CD4-positive, alpha-beta T cell treated with Interferon gamma for 1 hour (primary cell): ENCODE measurements at places on chromosomes 5 and 9.

- DNase-seq = no peak
These were observed 37.1 kb downstream of the RPS6 start for GRCh38 chr9:19342947-19343346.

DNA sequence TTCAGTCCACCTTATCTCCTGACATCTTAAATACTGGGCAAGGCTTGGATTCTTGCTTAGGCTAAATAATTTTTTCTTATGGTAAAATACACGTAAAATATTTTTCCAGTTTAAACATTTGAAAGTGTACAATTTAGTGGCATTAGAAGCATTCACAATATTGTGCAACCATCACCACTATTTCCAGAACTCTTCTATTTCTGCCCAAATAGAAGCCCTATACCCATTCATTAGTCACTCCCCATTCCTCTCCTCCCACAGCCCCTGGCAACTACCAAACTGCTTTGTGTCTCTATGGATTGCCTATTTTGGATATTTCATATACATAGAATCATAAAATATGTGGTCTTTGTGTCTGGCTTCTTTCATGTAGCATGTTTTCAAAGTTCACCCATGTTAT lies 57.6 kb downstream of the IL31RA start:
- no peak for DNase-seq

DNA sequence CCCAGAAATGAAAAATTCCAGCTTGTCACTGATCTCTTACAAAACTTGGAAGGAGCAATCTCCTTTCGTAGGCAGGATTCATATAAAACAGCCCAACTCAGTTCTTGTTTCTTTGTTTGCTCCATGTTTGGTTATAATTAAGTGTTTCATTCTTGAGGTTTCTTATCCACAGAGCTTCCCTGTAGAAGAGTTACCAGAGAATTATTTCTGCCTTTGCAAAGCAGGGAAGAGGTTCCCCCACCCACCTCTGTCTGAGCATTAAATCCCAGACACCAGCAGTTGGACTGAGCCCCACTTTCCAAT lies 34.1 kb upstream of the RAI14 start:
- no peak for DNase-seq

DNA sequence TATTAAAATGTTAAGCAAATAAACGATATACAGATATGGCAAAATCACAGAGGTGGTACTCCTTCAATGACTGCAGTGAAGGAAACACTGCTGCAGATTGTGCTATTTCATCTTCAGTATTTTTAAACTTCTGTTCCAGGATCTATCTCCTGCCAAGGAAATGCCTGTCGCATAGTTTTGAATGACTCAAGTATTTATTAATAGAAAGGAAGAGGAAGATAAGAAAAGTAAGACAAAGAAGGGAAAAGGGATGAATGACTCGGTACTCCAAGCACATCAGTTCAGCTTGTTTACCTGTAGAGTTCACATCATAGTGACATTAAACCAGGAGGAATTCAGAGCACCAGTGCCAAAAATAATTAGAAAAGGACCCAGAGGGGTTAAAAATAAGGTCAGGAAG lies 5.1 kb upstream of the GPX8 start:
- DNase-seq = no peak

GRCh38 chr9:69431203-69431602 lies 106.2 kb downstream of the ENTREP1 start:
- DNase-seq = no peak

DNA sequence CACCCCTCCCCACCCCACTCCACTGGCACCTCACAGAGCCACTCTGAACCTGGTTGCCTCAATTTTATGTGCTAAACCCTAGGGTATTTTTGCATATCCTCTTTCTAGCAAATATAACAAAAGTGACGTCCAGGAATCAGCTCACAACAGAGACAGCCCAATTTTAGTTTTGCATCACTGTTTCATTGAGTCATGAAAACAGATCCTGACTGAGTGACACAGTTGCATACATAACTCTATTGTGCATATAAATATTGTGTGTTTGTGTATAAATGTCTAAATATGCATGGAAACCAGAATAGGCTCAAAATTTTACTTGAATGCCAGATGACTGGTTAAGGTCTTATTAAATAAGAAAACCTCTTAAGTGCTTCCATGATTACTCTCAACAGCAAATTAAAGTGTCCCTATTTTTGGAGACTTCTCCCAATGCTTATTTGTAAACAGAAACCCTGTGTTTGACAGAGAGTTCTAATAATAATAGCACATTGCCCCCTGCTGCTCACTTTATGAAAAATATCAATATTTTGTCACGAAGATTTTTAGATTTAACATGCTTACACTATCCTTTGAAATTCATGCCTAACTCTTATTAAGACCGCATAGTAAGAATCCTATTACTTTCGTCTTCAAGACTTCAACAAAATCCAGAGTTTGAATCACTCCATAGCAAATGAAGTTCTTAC lies 75.5 kb upstream of the PRRC1 start:
- DNase-seq = no peak

DNA sequence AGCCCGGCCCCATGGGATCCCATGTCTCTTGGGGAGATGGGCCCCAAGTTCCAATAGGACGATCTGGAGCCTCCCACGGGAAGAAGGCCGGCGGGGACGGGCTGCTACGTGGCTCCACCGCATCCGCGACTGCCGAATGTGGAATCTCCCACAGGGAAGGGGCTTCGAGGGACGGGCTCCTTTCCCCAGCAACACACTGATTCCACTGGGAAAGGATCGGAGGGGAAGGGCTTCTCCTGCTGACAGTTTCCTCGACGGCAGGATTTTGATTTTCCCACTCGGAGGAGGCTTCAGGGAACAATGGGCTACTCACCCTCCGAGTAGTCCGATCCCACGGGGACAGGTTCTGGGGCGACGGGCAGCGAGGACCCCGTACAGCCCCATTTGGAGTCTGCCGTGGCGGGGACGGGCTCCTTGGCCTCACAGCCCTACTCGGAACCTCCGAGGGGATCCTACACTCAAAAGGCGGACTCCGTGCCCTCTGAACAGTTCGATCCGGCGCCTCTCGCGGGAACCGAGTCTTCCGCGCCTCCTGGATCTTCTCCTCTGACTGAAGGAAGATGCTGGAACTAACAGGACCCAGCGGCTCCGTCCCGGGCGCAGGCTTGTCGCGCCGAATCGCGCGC lies 1.3 kb downstream of the PROB1 start:
- DNase-seq = no peak

DNA sequence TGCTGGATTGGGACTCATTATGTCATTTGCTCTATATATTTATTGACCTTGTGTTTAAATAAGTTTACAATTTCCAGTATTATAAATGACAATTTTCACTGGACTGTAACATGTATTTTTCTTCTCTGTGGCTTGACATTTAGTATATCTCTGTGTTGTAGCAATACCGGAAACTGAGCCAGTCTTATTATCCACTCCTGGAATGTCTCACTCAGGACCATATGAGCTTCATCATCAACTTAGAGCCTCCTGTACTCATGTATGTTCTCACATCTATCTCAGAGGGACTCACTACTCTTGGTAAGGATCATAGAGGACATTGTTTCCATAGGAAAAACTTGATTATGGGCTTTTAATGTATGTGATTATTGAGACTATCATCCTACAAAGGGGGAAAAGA lies 66.5 kb upstream of the TLX3 start:
- DNase-seq = no peak

- DNase-seq = no peak
These were observed 46.6 kb downstream of the ARHGAP26 start for GRCh38 chr5:142816531-142817430.

GRCh38 chr5:76626738-76627137 lies 3.5 kb upstream of the F2RL2 start:
- no peak for DNase-seq
